ENCODE measurements at places on chromosomes 7 and 10.
A peak's percentile ranks its signal among the peaks of the same experiment; 100 is the strongest.

DNA sequence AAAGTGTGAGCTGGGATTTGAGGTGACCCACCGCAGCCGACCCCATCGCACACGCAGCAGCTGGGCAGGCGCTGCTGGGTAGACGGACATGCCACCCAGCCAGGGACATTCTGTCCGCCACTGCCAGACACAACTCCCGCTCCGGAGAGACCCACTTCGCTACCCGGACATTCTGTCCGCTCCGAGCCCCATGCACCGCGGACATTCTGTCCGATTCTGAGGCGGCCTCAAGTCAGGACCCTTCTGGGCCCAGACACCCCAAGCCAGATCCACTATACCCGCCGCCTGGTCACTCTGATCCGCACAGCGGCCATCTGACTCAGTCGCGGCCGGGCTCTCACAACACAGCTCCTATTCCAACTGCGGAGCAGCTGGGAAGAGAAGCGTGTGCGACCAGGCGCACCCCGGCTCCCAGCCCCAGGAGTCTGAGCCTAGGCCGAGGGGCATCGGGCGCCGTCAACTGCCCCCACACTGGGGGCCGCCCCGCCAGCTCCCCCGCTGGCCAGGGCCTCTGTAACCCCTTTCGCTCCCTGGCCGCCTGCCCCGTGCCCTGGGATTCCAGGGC is 763 bp downstream of the PITX3 start:
- DNase-seq, result no peak

DNA sequence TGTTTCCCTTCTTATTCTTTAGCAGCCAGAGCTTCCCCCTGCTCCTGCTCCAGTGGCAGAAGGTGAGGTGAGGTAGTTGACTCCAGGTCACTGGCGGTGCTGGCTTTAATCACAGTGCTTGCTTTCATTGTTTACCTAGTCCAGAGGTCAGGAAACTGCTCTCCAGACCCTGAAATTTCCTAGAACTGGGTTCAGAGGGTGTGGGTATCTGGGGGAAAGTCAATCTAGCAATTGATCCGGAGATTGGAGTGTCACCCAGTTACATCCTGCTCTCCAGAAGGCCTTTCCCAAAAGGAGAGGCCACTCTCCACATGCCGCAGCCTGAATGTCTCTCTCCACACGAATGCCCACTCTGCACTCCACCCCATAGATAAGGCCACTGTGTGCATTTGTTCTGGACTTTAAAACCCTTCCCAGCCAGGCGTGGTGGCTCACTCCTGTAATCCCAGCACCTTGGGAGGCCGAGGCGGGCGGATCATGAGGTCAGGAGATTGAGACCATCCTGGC is 2.1 kb upstream of the MBL2 start:
- no peak for DNase-seq

DNA sequence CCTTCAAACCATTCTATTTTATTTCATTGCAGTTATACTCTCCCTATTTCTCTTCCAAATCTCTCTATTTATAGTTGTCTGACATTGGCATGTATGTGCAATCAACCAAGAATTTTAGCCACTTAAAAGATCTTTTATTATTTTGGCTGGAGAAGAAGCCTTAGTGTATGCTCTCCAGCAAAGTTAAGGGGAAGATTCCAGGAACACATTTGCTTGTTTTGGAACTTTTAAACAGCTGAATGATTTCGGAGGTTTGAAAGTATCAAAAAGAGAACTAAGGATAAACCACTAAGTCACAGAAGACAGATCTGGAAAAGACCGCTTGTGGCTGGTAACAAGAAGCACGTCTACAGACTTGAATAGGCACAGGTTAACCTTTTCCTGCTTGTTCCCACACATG is 182.2 kb upstream of the FZD1 start:
- DNase-seq, result peak; percentile 88

DNA sequence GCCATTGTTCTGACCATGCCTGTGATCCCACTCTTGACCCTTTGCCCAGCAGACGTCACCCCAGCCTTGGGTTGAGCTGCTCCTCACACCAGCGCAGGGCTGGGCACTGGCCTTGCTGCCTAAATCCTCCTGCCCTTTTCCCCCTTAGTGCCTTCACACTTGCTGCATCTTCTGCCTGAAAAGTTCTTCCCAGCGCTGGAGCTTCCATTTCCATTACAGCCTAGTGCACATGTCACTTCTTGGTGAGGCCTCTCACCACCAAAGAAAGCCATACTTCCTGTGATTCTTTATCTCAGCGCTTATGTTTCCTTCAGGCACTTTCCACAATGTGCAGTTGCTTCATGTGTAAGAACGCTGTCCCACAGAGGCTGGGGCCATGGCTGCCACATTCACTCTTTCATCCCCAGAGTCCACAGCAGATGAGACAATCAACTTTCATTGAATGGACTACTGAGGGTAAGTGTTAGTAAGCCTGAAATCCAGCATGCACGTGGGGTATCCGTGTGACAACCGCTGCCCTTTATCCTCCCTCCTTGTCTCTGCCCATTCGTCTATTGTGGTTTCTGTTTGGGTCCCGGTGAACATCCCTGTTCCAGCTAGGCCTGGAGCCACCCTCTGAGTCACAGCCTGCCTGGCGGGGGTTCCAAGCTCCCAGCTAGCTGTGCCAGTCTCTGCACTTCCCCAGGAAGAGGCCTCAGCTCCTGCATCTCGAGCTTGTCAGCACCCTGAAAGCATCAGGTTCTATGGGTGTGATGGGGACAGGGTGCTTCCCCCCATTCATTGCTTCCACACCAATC is 37.3 kb downstream of the ADRA2A start:
- DNase-seq, result no peak

DNA sequence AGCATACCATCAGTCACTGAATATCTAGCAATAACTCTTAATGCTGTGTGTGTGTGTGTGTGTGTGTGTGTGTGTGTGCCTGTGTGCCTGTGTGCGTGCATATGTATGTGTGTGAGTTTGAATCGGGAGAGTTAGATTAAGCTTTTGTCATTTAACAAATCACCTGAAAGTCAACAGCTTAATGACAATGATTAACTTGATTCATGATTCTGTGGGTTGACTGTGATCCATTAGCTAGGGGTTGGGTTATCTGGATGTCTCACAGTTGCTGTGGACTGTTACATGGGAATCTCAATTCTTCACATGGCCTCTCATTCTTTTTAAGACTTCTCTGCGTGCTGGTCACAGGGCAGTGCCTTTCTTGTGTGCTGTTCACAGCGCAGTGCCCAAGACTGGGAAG is 639.0 kb upstream of the SORCS1 start:
- DNase-seq, result no peak

DNA sequence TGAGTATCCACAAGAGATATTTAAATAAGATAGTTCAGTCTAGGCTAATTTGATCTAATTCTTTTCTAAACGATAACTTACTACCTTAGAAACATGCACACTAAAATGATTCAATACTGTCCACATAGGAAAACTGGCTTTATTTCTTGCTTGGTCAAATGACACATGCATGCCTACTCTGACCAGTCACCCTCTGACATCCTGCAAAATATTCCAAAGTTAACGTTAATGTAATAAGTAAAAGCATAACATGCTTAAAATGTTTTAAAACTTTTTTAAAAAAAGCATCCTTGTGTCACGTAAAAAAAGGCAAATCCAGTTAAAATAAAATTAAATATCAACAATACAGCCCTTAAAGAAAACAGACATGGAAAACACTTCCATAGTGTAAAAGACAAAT is 70.2 kb downstream of the UBE2H start:
- peak; percentile 53 for DNase-seq

DNA sequence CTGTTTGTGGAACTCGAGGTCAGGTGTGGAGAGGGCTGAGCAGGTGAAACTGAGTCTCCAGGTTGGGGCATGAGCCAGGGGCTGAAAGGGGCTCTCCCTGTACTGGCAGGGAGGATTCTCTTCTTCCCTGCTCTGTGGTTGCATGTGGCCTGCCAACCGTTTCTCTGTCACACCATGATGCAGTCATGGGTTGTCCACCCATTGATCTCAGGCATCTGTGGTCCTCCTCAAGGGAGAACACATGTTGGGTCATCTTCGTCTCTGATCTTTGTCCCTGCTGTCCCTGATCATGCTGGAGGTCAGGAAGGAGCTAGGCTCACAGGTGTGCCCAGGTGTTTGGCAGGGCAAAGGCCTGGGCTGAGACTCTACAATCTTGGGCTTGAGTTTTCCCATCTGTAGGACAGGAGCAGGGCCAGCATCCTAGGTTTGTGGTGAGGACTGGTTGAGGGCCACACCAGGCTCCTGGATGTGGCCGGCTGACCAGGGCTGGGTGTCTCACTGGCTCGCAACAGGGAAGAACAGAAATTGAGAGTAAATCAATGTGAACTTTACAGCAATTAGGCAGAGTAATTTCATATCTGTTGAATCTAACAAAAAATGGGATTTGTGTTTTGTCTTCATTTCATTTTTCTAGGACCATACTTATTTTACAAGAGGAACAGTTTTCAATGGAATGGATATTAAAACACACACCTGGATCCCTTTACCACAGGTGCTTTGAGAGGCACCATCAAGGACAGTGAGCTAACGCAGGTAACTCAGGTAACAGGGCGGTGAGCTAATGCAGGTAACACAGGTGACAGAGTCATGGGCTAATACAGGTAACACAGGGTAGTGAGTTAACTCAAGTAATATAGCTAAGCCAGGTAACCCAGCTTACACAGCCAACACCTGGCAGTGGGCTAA is 58.5 kb upstream of the IGFBP3 start:
- DNase-seq, result no peak

GRCh38 chr7:139482662-139483466 is 609 bp downstream of the KLRG2 start:
- peak; percentile 7 for DNase-seq

DNA sequence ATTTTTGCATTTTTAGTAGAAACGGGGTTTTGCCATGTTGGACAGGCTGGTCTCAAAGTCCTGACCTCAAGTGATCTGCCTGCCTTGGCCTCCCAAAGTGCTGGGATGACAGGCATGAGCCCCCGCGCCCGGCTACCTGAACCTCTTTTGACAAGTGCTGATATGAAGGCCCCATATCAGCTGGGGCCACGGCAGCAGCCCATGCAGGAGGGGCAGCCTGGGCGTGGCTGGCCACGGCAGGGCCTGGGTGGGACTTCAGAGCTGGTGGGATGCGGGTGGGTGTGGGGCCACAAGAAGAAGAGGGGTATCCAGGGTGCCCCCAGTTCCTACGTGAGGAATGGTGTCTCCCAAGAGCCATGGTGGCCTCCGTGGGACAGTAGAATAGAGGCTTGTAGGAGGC is 6.9 kb downstream of the LRRC27 start:
- DNase-seq, result no peak

- DNase-seq, result peak; percentile 22
Measured at GRCh38 chr7:44191171-44191570, 1.9 kb upstream of the GCK start.

DNA sequence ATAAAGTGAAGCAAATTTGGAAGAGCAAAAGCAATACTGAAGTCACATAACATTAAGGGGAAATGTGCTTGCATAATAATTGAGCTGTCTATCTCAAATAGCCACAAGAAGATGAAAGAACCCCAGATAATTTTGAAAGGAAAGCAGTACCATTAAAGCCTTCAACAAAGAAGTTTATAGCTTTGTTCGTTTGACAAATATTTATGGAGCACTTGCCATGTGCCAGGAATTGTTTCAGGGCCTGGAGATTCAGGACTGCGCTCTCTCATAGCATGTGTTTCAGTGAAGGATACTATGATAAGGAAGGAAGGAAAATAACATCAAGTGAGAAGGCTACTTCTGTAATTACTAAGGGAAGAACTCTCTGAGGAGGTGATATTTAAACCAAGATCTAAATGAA is 212.3 kb upstream of the CSTF2T start:
- no peak for DNase-seq

GRCh38 chr7:154774303-154774969 is 228.5 kb downstream of the PAXIP1 start:
- no peak for DNase-seq

DNA sequence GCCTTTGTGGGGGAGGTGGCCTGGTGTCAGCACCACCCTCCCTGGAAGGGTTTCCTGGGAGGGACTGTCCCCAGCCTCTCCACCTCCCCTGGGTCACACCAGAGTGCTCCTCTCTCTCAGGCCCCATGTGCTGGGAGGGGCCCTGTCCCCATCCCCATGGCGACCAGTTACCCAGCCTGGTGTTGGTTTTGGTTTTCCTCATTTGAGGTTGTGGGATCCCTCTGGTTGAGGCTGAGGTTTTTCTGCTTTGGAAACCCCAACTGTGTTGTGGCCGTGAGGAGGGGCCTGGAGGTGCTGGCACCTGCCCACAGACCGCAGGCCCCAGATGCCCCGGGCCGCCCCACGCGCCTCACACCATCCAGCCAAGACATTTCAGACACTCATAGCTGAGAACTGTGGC is 106.3 kb downstream of the GRK5 start:
- DNase-seq, result no peak

GRCh38 chr10:100750291-100751210 is 5.2 kb downstream of the PAX2 start:
- no peak for DNase-seq

- peak; percentile 46 for DNase-seq
Measured at GRCh38 chr7:73606801-73607691, 17.3 kb downstream of the MLXIPL start.

DNA sequence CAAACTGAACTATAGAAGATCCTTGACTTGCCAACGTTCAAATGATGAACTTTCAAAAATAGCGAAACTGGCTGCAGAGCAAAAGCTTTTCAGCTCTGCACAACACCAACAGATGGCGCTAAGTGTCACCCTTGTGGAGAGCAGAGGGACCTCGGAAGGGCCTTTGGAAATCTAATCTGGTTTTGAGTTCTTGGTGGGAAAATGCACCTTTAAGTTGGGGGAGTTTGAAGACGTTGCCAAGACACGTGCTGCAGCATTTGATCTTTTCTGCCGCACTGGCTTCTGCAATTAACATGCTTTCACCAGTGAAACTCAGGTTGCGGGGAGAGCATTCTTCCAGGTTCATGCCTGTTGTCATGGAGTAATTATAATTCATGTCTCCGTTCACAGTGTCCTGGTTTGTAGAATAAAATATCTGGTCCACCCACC is 26.3 kb upstream of the WDR11 start:
- DNase-seq, result no peak

GRCh38 chr7:90897961-90898469 is 301.9 kb downstream of the CDK14 start:
- DNase-seq, result no peak

DNA sequence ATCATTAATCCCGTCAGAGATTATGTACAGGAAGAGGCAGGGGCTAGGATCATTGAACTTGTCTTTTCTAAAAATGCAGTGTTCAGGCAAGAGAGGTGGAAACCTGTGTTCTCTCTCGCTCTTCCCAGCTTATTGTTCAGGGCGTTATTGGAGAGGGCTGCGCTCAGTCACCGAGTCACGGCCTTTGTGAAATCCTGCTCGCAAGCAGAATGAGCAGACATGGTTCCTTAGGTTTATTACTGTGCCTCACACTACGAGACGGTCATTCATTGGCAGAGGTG is 631 bp upstream of the PRKRIP1 start:
- no peak for DNase-seq

- no peak for DNase-seq
Measured at GRCh38 chr10:18829259-18829658, 170.0 kb downstream of the ARL5B start.

- DNase-seq, result no peak
Measured at GRCh38 chr10:101292194-101293006, 61.6 kb upstream of the BTRC start.

GRCh38 chr10:5591336-5591824 is 66.6 kb downstream of the CALML3 start:
- DNase-seq, result no peak
